ENCODE measurements at places on chromosomes 6 and 20.

- DNase-seq = no peak
These were observed 51.6 kb upstream of the PMEPA1 start for GRCh38 chr20:57761413-57761734.

- no peak for DNase-seq
These were observed 514 bp upstream of the TSHZ2 start for GRCh38 chr20:52971498-52972189.

DNA sequence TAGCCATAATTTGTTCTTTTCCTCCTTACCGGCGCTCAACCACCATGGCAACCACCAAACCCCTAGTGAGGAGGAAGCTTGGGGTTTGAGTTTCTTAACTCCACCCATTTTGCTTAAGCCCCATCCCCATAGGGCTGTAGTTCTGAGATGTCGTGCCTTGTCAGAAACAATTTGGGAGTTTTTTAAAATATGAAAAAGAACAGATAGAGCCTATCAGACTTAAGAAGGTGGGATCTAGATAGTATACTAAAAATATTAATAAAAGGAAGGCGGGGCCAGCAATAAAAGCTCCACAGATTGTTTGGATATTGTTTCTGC lies 5.6 kb downstream of the BRD2 start:
- peak; percentile 40 for DNase-seq

DNA sequence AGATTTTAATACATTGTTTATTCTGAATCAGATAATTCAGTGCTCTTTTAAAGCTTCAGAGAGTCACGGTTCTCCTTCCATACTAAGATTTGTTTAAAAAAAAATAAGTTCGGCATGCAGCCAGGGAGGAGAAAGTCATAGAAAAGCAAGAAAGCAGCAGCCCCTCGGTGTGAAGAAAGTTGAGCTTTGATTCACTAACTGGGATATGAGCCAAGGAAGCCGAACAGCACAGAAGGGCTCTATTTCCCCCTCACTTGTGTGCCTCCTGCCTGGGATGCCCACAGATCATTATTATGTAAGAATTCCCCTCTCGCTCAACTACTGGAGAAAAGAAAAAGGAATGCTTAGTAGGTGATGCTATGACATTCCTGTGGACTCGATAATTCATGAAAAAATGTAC lies 69.3 kb upstream of the SYNJ2 start:
- DNase-seq = no peak

DNA sequence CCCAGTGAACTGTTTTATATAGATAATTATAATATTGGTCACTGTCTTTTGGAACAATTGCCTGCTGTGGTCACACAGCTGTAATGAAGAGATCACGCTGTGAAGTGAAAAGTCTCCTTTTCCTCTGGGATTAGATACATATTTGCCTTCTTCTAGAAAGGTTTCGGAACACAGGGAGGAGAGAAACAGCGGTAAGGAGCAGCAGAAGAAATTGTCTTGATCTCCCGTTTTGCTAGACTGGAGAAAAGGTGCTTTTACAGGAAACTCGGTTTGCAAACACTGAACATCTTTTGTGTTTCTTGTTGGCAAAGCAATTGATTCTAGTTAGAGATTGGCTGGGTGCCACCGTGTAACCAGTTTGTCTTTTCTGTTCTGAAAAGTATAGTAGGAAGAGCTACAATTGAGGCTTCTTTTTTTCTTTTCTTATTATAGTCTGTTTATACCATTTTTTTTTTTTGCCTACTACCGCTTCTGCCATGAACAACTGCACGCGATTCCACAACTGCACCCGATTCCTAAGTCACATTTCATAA lies 404.1 kb upstream of the ID4 start:
- DNase-seq = no peak

- no peak for DNase-seq
These were observed 10.0 kb downstream of the REV3L start for GRCh38 chr6:111472933-111473435.

DNA sequence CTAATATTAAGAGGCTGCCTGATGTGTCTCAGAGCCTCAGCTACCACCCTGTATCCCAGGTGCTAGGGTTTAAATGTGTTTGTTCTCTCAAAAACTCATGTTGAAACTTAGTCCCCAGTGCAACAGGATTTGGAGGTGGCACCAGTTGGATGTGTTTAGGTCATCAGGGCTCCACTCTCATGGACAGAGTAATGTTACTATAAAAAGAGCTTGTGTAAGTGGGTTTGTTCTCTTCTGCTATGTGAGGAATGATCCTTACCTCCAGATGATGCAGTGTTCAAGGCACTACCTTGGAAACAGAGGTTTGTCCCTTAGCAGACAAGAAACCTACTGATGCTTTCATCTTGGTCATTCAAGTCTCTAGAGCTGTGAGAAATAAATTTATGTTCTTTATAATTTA lies 164.9 kb upstream of the EPHA7 start:
- no peak for DNase-seq

DNA sequence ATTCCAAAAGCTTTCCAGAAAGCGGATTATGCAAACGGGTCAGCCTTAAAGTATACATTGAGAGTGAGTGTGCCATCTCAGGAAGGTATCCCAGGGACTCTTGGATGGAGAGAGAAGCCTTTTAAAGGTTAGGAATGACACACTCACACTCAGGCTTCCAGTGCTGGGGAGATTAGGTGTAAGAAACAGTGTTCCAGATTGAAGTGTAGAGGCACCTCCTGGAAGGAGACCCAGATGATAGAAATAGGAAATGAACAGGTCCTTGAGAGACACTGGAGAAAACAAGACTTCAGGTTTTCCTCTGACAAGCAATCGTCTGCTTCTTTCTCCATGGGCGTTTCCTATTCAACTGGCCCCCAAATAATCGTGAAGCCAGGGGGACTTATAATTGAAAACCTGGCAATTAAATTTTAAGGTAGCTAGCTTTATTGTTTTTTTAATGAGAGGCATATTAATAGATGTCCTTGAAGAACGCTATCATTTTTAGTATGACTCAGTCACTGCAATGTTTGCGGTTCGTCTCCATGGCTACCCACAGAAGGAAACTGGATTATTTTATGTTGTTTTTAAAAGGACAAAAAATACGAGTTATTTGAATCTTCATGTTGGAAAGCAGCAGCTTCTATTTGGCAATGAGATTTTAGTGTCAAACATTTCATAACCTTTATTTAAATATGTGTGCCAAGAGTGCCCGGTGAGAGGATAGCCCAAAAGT lies 85.3 kb downstream of the TRMT6 start:
- peak; percentile 16 for DNase-seq

DNA sequence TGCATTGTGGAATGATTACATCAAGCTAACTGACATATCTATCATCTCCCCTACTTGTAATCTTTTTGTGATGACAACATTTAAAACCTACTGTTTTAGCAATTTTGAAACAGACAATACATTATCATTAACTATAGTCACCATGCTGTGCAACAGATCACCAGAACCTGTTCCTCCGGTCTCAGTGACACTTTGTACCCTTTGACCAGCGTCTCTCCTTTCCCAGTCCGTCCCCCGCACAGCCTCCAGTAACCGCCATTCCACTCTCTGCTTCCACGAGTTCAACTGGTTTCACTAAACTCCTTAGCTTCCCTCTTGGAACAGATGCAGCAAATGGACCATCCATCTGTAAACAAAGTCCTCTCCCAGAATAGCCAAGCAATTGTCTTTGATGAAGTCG lies 21.8 kb downstream of the LRP11 start:
- DNase-seq = no peak

- no peak for DNase-seq
These were observed 19.3 kb upstream of the EFCAB8 start for GRCh38 chr20:32839227-32839981.

DNA sequence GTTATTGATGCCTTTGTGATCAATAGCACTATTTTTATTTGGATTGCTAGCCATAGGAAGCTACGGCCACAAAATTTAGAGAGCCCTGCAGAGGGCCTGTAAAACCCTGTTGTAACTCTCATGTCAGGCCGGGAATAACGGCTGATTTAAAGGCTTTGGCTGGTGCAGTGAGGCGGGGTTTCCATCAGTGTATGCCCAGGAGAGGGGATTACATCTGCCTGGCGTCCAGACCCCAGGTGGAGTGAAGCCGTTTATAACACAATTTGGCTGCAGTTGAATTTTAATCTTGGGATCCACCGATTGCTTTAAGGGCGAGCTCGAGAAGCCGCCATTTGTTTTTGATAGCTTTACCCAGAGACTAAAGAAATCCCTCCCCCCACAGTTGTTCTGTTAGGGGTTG lies 29.1 kb upstream of the APCDD1L start:
- no peak for DNase-seq

DNA sequence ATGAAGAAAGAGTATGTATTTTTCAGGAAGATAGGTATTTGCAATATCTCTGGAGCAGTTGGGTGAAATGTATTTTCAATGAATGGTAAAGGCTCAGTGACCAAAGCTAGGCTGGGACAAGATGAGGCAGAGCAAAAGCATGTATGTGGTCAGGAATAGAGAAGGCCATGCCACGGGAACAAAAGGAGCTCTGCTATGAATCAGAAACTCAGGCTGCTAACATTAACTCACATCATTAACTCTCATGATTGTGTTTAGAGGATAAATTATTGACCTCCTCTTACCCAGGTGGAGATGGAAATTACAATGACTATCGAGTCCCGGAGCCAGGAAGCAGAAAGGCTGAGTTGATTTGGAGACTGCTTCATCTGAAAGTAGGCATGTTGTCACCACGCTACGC lies 220.2 kb downstream of the FUT9 start:
- DNase-seq = no peak

GRCh38 chr20:63167918-63168520 lies 47.9 kb downstream of the YTHDF1 start:
- DNase-seq = no peak

- no peak for DNase-seq
These were observed 106.4 kb downstream of the RALGAPA2 start for GRCh38 chr20:20606050-20606449.

DNA sequence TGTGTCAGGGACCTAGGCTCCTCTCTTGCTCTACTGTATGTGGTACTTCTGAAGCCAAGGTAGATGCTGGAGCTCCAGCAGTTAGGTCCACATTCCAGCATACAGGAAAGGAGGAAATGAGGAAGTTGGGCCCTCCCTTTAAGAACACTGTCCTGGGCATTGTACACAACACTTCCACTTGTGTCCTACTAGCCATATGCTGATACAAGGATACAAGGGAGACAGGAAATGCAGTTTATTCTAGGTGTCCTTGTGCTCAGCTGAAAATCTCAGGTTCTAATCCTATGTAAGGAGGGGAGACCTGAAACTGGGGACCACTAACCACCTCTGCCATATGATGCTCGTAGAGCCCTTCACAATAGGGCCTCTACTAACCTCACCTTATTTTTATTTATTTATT lies 4.2 kb downstream of the TRIB3 start:
- DNase-seq = no peak

GRCh38 chr20:46261456-46262253 lies 46.6 kb downstream of the CDH22 start:
- no peak for DNase-seq

DNA sequence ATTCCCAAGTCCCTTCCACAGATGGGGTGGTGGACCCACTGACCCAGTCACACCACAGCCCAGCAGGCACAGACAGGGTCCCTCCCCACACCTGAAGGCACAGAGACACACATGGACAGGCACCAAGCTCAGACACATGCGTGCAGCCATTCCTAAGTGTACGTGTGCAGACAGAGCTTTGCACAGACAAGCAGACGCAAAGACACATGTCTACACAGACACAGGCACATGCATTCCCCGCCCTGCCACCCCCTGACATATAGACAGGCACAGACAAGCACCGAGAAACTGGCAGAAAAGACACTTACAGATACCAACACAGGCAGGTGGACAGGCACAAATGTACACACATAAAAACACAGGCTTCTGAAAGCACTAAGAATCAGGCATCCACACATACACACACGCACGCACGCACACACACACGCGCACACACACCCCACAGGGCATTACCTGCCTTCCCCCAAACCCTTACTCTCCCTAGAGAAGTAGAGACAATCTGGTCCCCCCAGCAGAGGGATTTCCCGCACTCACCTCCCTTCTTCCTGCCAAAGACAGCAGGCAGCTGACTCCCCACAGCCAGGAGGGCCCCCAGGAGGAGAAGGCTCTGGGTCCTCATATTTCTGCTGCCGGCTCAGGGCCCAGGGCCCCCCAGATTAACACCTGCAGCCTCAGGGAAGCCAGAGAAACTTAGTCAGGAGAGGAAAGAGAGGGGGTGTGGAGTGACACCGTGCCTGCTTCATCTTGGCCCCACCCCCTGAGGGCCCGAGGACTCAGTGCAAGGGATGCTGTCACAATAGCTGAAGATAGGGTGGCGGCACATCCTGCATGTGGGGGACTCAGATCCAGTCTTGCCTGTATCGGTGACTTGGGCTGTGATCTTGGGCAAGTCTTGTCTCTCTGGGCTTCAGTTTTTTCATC lies at the start of gene WFDC5:
Gene WFDC5, minus strand, starts transcription at position 710 of the 921 bp plus-strand sequence. Its CDS starts 91 bp downstream, at position 619.
- DNase-seq = no peak

DNA sequence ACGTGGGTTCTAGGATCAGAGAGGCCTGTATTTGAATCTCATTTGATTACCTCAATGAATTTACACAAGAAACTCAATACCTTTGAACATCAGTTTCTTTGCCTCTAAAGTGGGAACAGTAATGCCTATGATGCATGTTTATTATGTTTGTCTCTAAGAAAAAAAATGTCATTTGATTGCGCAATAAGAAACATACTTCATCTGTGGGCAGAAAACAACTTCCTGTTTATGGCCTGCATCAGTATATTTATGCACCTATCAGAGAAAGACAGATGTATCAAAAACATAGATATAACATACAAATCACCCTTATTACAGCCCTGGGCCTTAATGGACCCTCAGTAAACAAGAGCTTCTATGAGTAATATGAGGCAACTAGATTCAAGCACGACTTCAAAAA lies 516.4 kb upstream of the ARID1B start:
- DNase-seq = no peak

DNA sequence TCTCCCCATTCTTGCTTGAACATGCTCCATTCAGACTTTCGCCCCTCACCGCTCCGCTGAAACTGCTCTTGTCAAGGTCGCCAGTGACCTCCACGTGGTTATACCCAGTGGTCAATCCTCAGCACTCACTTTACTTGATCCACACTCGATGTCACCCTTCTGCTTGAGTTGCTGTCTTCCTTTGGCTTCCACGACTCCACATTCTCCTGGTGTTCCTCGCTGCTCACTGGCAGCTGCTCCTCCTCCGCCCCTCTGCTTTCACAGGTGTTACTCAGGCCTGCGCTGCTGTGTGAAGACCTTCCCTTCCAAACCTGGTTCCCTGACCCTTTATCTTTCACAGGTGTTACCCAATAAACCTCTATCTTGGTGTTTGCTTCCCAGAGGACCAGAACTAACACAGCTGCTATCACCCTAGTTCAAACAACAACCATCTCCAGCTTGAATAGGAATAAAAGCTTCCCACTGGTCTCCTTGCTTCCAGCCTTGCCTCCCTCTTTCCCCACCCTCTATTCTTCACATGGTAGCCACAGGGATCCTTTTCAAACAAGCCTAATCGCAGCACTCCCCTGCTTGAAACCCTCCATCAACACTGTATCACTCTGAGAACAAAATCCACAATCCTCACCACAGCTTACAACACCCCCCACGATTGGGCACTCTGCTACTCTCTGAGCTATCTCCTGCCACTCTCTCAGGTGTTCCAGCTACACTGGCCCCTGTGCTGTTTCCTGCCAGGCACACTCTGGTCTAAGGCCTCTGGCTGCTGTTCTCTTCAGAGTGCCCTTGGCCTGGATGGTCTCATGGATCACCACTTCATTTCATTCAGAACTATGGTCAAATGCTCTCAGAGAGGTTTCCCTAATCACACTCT lies 10.7 kb downstream of the PPIL1 start:
- no peak for DNase-seq

Measured in CD4-positive, alpha-beta T cell treated with Interleukin-4 for 1 hour (primary cell).